ENCODE measurements at places on chromosomes 1 and 21.

GRCh38 chr1:200294241-200294640, 115.6 kb downstream of the ZNF281 start:
- no peak for DNase-seq

DNA sequence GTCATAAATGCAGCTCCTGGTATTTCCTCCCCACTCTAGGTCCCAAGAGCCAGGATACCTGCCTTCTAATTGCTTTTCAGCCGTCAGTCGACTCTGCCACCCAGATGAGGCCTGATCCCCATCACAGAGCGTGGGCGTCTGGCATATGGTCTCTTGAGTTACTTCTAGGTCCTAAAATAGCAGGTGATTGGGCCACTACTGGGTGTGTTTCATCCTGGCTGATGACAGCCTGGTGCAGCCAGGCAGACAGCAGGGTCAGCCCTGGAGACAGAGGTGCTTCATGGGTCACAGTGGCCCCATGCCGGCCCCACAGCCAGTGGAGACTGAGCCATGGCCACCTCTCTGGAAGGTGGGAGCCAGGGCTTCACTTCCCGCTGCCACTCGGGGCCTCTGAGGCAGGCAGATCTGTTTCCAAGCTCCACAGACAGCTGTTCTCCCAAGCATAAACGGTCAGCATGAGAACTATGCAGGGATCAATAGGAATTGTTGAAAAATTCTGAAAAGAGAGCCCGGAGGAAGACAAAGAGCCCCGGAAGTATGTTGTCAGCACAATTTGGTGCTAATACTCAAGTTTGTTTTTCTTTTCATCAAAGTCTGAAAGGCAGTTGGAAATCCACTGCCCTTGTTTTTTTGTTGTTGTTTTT, 83.0 kb downstream of the MAN1C1 start:
- DNase-seq, result no peak

GRCh38 chr1:68907491-68907890, 410.6 kb upstream of the DEPDC1 start:
- DNase-seq, result no peak

DNA sequence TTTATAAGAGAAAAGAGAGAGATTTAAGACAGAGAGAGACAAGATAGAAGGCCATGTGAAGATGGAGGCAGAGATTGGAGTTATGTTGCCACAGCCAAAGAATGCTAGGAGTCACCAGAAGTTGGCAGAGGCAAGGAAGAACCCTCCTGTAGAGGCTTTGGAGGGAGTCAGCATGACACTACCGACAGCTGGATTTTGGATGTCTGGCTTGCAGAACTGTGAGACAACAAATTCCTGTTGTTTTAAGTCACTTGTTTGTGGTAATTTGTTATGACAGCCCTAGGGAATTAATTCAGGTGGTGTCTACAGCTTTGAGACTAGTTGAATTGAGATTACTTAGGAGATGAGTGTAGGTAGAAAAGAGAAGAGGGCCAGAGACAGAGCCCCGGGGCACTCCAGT, 158.5 kb downstream of the DNM3 start:
- no peak for DNase-seq

DNA sequence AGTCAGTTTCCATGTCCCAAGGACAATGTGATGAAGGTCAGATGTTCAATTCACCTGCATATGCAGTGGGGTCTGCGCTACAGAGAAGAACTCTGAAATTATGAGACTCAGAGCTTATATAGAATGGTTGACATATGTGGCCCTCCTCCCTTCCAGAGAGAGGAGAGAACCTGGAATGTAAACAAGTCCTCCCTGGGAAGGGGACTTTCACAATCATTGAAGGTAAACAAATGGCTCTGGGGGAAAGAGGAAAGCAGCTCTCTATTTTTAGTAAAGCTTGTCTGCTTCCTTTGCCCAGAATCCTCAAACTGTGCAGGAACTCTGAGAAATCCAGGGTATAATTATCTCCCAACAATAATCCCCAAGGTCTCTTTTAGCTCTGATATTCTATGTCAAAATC, 9.8 kb downstream of the OVGP1 start:
- no peak for DNase-seq

- no peak for DNase-seq
These were observed 130.6 kb downstream of the PLPP3 start for GRCh38 chr1:56448529-56449300.

- no peak for DNase-seq
These were observed 83.3 kb downstream of the CDC42BPA start for GRCh38 chr1:227234998-227235405.

- DNase-seq, result no peak
These were observed 42.0 kb downstream of the UBIAD1 start for GRCh38 chr1:11314959-11315358.

GRCh38 chr1:61504852-61505390, 220.0 kb downstream of the TM2D1 start:
- no peak for DNase-seq

DNA sequence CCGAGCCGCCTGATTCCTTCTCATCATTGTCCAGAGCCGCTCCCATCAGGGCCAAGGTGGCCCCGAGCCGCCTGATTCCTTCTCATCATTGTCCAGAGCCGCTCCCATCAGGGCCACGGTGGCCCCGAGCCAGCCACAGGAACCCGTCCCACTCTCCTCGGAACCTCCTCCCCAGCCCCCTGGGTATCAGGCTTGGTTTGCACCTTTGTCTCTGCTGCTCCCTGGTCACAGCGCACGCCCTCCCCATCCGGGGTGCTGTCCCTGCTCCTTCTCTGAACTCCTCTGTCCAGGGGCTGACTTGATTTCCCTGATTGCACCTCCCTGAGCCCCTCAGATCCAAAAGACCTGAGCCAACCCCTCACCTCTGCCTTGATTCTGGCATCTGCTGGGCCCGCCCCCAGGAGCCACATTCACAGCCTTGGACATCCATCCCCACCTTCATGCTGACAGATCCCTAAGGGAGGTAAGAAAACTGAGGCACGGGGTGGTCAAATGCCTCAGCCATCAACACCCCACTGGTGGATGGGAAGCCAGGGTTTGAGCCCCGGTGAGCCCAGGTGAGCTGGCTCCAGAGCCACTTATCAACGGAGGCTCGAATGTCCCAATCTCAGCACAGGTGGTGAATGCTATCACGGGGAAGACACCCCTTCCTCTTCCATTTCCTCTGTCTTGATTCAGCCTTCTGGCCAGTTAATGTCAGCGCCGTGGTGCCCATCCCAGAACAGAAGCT, 25.6 kb upstream of the COL18A1 start:
- DNase-seq, result no peak

DNA sequence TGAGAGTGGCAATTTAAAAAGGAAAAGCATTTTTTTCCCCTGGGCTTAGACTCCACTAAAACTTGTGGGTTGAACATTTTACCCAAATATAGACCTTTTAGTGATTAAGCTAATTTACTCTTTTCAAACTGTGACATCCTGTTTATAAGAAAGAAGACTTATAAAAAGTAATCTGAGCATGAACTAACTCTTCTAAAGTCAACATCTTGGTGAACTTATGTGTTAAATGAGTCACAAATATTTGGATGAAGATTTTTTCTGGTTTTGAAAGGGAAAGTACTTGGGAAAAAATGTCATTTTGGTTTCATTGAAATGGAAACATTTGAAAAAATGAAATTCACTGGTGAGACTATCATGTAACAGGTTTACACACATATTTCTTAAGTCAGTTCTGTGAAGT, 109.8 kb downstream of the KCNK2 start:
- no peak for DNase-seq

- no peak for DNase-seq
These were observed 124.0 kb downstream of the SYT14 start for GRCh38 chr1:210061992-210062391.

DNA sequence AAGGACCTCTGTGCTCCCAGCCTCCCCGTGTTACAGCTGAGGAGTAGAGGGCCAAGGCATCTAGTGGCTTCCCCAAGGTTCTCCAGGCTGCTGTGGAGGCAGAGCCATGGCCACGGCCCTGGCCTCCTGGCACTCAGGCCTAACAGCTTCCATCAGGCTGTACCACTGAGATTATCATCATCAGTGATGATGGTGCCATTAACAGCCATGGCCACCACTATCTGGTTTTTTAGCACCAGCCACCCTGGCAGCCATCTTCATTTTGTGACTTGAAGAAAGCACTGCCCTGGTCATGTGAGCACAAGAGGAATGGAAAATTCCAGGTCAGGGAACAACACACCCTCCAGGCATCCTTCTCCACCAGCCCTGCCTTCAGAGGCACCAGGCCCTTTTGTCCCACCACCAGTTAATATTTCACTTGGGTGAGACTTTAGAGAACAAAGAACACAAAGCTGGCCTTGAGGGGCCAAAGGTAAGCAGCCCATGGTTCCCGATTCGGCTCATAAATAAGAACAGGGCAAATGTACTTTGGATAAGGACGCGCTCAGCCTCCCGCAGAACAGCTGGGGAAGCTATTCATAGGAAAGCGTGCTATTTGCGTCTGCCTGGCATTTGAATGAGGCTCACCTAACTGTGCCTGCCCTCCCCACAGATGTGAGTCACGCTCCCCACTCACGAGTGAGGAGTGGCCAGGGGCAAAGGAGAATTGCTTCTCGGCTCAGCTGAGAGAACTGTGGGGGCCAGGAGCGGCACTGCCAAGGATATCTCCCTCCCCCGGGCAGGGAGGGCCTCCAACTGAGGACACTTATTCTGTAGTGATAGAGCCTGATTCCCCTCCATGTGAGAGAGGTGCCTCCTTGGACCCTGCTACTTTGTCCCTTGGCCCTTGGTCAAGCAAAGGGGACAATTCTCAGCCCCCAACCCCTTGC, 95.6 kb downstream of the CD58 start:
- DNase-seq, result no peak

GRCh38 chr1:16351994-16352841, at the start of gene FBXO42:
TSS of gene FBXO42 (minus strand) at chr1:16352480. CDS start at chr1:16315418, 37,062 bp downstream.
- peak; percentile 95 for DNase-seq

GRCh38 chr1:200811704-200812103, 61.1 kb upstream of the GPR25 start:
- no peak for DNase-seq

DNA sequence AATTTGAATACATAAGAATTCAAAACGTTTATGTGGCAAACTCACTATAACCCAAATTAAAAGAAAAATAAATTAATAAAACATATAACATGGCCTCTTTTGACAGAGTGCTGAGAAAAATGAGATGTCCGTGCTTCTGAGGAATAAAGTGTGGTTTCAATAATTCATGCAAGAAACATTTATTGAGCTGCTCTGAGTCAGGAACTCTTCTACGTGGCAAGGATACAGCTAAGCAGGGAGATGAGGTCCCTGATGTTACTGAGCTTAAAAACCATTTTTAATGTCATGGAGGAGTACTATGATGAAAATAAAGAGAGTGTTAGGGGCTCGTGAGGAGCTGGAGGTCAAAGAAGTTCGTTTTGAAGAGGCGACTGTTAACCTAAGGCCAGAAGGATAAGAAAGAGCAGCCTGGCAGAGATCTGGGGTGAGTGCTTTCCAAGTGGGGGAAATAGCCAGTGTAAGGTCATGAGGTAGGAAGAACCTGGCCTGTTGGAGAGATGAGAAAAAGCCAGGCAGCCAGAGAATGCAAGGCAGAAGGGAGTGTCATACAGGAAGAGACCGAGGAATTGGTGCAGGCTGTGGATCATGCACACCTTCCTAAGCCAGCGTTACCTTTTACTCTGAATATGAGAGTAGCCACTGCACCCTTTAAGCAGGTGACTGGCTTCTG, 182.2 kb upstream of the DUSP10 start:
- DNase-seq, result no peak

- no peak for DNase-seq
These were observed 1618.7 kb downstream of the AMY1C start for GRCh38 chr1:105368446-105368845.

- no peak for DNase-seq
These were observed 129.6 kb upstream of the HOOK1 start for GRCh38 chr1:59685101-59685500.

DNA sequence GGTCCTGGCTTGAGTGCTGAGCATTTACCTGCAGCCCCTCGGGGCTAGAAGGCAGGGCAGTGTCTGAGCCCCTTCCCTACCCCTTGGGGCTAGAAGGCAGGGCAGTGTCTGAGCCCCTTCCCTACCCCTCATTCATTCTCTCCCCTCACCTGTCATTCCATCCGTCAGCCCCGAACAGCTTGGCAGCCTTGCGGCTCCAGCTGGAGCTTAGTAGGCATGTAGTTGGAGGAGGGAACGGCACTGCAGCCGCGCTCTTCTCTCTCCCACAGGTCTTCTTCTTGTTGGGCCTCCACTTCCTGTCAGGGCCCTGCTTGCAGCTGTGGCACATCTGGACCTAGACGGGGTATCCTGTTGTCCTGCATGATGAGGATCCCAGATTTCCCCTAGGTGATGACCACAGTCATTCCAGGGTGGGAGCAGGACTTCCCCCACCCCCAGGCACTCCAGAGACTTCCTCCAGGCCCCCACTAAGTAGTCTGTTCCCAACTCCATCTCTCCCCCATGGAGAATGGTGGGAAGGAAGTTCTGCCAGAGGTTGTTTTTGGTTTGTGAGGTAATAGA, 22.2 kb downstream of the MAPKAPK2 start:
- DNase-seq, result no peak

DNA sequence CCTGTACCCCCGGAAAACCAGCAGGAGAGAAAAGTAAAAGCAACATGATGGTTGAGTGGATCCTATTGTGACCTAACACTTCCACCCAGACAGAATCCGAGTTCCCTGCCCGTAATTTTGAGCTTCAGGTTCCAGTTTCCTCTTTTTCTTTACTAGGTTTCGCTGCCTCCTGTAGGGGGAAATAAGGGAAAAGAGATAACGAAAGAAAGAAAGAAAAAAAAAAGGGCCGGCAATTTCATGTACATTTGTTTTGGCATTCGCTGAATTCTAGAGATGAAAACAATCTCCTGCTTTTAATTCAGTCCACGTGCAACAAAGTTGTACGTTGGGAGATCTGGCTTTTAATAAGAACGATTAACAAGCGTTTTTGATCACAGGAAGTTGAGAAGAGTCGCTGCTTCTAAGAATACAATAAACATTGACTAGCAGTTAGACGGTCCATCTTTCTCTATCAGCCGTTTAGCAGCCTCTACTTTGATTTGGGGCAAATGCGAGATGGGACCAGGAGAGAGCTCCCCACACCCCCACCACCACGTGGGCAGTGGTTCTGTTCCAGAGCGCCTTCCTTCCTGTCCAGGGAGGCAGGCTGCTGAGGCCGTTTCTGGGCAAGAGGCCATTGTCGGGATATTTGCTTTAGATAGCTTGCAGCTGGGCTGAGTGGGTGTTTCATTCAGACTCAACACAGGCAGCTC, 155.9 kb upstream of the RUNX1 start:
- DNase-seq, result peak; percentile 20

Measured in activated T-cell treated with anti-CD3 and anti-CD28 coated beads, Interleukin-2, amount 50 U/mL, for 1 hour (primary cell).